Vagina (tissue), 2 donors: ENCODE measurements at places on chromosomes 6 and 20. TPM values are rescaled to one million over a fixed set of nuclear protein-coding genes. Genes with fewer than 3 reads are reported as not detected.

Gene NECAB3
- 29.2 TPM for total RNA-seq

Gene BFSP1
- 0.49 TPM for total RNA-seq

Gene HELZ2
- 31.4 TPM for total RNA-seq

Gene ABHD16B
- not detected for total RNA-seq

DNA sequence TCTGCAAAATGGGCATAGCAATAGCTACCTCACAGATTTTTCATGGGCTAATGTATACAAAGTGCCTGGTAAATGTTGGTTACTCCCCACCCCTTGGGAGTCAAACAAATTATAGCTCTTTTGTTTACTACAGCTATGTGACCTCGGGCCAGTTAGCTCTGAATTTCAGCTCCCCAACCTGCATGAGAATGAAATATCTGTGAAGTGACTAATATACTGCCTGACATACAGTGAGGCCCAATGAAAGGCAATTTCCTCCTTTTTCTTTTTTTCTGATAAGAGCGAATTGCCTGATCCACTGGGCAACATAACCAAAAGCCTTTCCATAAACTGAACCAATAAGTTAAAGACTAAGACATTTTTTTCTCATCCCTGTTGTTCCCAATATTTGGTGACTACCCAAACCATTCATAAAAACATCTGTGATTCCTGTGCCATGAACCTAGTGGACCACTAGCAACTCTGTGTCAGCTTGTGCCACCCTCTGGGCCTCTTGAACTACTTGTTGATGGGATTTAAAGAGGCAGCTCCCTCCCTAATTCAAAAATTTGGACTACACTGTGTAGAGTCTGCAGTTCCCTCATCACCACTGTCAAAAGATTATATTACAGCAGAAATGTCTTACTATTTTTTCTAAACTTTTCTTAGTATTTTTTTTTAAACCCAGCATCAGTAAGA is 91.9 kb upstream of the TMEM30A start:
- no peaks in the 10 kb centered on the region for H3K27me3 ChIP-seq
- DNase-seq: no peak
- H3K4me1 ChIP-seq: no peaks in the 10 kb centered on the region
- no peaks in the 10 kb centered on the region for H3K36me3 ChIP-seq

DNA sequence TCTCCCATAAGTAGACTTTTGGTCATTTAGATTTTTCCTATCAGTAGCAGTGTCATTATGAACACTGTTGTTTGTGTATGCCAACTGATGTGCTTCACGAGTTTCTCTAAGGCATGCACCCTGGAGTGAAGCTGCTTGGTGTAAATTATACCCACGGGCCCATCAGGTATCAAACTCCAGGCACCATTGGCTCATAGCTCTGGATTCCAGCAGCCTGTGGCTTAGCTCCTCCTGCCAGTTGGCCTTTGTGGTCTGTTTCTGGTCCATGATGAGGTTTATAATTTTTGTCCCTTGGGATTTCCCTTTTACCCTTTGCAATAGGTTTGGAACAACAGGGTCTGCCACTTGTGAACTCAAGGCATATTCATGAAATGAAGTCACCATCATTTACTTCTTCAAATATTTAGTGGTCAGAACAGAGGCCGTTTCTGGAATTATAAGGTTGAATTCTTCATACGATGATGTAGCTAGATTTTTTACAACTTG is 350.5 kb downstream of the PRL start:
- H3K4me1 ChIP-seq: peaks cover 10% of the 10 kb centered on the region
- H3K27ac ChIP-seq: no peak overlapping the region
- H3K27me3 ChIP-seq: no peaks in the 10 kb centered on the region
- H3K36me3 ChIP-seq: no peaks in the 10 kb centered on the region
- H3K4me3 ChIP-seq: no peak overlapping the region
- no peak for DNase-seq

- H3K4me3 ChIP-seq: peak within 1 kb of the TSS; percentile 90
- H3K4me1 ChIP-seq: peaks cover 40% of the 10 kb centered on the region
- no peaks in the 10 kb centered on the region for H3K27me3 ChIP-seq
- DNase-seq: no peak
These were observed at the start of gene ZNF512B for GRCh38 chr20:63969838-63970713. TSS of gene ZNF512B (minus strand) at chr20:63969930. CDS start at chr20:63967950, 1,980 bp downstream.

DNA sequence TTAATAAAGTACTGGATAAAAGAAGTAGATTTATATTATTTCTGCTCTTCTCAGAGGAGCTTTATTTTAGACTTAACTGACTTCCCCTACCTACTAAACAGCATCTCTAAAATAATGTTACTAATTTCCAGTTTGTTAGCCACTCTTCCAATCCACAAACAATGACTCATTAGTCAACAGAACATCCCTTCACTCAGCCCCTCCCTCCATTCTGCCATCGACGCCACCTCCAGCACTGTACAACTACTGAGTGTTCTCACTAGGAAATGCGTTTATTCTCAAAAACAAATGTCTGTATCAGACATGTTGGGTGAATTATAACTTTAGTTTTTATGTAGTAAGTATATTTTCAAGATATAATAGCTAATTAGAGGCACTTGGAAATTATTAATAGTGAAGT is 427.0 kb downstream of the EYS start:
- no peaks in the 10 kb centered on the region for H3K36me3 ChIP-seq
- no peak overlapping the region for H3K27ac ChIP-seq
- no peaks in the 10 kb centered on the region for H3K4me1 ChIP-seq
- H3K4me3 ChIP-seq: no peak overlapping the region

Gene CDK19
- total RNA-seq: 10.6 TPM

DNA sequence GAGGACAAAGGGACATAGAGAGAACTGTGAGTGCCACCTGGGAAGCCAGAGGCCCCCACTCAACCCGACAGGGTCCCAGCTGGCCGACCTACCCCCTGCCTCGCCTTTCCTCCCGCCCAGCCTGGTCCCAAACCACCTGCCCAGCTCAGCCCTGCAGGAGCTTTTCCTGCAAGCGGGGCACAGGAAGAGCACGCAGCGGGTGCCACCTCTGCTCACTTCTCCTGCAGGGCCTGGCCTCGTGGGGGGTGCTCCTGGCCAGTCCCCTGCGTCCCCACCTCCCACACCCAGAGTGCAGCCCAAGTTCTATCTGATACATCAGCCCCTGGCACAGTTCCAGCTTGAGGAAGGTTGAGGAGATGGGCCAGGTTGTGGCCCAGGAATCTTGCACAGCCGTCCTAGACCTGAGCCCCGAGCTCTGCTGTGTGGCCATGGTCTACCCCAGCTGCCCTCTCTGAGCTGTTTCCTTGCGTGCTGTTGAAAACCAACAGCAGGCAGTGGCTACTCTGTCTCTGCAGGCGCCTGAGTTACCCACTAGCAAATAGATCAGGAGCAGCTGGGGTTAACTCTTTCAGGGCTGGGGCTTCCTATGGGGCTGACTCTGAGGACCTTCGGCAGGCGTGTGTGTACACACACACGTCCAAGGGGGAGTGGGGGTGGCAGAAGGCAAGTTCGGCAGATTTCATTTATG is 1.7 kb downstream of the NECAB3 start:
- H3K27me3 ChIP-seq: no peaks in the 10 kb centered on the region
- peak overlapping the region; percentile 95 for H3K27ac ChIP-seq
- peaks cover 54% of the 10 kb centered on the region for H3K4me1 ChIP-seq
- H3K36me3 ChIP-seq: no peaks in the 10 kb centered on the region
- H3K4me3 ChIP-seq: peak overlapping the region; percentile 63

Gene RPRD1B
- total RNA-seq: 23.8 TPM

DNA sequence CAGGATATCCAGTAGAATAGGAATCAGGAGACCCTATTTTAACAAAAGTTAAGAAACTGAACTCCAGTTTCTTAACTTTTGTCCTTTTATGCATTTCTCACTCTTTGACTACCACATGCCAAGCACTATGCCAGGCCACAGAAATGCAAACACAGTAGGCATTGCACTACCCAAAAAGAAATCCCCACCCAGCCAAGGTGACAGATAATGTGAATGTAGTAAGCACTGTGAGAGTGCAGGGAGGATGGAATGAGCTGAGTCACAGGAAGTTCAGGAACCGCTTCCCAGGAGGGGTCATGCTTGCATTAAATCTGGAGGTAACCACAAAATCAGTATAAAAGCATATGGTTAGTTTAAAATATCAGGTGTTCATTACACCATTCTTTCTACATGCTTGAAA is 20.1 kb upstream of the FAM83C start:
- peaks cover 27% of the 10 kb centered on the region for H3K4me1 ChIP-seq
- H3K27ac ChIP-seq: no peak overlapping the region
- no peak for DNase-seq
- no peaks in the 10 kb centered on the region for H3K36me3 ChIP-seq
- no peaks in the 10 kb centered on the region for H3K27me3 ChIP-seq

DNA sequence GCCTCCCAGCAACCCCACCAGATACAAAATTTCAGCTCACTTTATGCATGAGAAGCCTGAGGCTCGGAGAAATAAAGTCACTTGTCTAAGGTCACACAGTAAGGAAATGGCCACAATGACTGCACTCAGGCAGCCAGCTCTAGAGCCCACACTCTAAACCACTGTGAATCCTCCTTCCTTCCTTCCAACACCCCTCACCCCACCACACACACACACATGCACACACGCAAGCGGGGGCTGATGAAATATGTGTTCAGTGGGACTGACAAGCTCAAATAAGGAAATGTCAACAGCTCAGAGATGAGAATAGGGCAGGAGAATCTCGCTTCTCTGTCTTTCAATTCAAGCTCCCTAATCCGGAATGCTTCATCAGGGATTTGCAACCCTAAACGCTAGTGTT is 6.0 kb upstream of the BPIFA1 start:
- no peaks in the 10 kb centered on the region for H3K36me3 ChIP-seq
- no peak overlapping the region for H3K27ac ChIP-seq
- DNase-seq: no peak
